Heart left ventricle (tissue), 16 donors: ENCODE measurements at places on chromosomes 1 and 21. TPM values are rescaled to one million over a fixed set of nuclear protein-coding genes. Genes with fewer than 3 reads are reported as not detected.
A peak's percentile ranks its signal among the peaks of the same experiment; 100 is the strongest.

DNA sequence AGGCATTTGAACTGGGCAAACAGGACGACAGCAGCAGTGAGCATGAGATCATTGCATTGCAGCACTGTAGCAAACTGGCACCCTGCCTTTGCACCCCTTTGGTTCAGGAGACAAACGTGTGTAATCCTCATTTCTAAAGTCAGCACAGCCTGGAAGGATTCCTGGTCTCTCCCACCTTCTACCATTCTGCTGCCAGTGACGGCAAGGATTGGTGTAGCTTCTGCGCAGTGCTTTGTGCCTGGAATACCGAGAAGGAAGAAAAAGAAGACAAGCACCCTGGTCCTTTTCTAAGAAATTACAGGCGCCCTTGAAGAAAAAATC lies 805.3 kb downstream of the USP25 start:
- H3K4me3 ChIP-seq = peak overlapping the region; percentile 55
- peak overlapping the region; percentile 82 for H3K27ac ChIP-seq

The LCA5L gene
- 1.1 TPM for polyA plus RNA-seq

DNA sequence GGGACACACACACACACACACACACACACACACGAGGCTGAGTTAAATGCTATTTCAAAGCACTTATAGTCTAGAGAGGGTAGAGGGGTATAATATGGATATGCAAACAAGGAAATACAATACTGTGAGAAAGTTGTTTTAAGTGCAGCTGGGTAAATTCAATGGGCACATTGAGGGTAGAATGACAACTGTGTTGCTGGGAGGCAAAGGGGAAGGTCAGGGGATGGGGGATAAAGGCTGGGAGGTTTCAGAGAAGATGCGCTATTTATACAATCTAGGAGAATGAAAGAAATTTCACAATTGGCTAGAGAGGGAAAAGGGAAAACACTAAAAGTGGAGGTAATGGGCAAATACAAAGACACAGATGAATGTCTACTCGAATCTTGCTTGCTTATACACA lies 19.4 kb downstream of the EXTL2 start:
- H3K4me3 ChIP-seq = no peak overlapping the region
- H3K4me1 ChIP-seq = no peaks in the 10 kb centered on the region
- H3K36me3 ChIP-seq = no peaks in the 10 kb centered on the region
- H3K27me3 ChIP-seq = no peaks in the 10 kb centered on the region

The CFHR1 gene
- not detected for polyA plus RNA-seq

DNA sequence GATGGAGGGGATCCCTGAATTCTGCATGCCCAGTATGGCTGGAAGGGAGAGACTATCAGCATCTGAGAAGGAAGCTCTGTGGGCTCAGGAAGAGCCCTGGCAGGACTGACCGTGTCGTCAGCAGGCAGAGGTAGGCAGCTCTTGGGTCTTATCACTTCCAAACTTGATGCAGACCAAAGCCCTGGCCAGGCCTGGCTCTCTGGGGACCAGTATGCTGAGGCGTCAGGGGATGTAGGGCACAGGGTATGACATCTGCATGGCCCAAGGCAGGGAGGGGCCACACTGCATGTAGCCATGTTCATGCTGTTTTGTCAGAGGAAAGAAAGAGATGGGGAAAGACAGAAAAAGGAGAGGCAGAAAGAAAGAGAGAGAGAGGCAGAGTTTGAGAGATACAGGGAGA lies 6.3 kb downstream of the FGR start:
- H3K4me3 ChIP-seq = no peak overlapping the region
- DNase-seq = no peak
- H3K36me3 ChIP-seq = no peaks in the 10 kb centered on the region
- H3K27ac ChIP-seq = no peak overlapping the region

DNA sequence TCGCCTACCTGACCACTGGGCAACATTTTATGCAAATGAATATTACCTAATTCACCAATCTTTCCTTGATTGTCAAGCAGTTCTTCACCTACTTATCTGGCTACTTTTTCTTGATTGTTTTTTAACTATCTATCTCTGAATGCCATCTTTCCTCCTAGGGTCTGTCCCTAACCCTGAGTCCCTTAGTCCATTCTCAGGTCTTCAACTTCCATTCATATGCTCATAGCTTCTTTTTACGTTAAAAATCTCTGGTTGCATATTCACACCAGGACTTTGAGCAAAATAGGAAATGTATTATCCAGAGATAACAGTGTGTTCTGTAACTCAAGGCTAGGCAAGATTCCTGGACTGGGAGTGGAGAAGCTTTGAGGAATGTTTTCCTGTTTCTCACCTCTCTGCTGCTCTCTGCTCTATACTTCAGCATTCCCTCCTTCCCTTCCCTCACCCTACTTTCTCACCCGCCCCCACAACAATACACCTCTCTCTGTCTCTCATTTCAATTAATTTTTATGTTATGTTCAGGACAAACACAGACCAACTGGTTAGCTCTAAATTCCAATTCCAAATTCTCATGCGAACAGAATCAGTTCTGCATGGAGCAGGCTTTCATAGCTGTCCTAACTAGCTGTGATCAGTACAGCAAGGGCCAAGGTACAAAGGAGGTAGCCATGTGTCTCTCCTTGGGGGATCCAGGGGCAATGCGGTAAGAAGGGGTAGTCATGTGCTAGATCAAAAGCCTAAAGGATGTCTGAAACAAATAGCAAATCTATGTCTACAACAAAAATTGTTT lies 278.4 kb downstream of the USH2A start:
- no peaks in the 10 kb centered on the region for H3K27me3 ChIP-seq
- no peak overlapping the region for H3K27ac ChIP-seq
- no peak for DNase-seq
- no peaks in the 10 kb centered on the region for H3K36me3 ChIP-seq
- no peaks in the 10 kb centered on the region for H3K4me1 ChIP-seq
- H3K4me3 ChIP-seq = no peak overlapping the region

DNA sequence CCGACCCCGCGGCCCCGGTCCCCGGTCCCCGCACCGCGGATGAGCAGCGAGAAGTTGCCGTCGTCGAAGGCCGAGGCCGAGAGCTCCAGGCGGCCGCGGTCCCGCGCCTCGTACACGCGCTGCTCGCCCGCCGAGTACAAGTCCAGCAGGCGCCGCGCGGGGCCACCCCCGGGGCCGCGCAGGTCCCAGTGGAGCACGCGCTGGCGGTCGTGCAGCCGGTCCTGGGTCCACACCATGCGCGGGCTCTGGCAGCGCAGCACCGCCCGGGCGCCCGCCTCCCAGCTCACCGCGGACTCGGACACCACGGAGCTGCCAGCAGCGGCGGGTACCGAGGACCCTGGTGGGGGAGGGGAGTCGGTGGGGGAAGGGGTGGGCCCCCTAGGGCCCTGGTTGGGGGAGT lies 2.9 kb downstream of the MXRA8 start:
- H3K4me1 ChIP-seq = peaks cover 49% of the 10 kb centered on the region
- peak overlapping the region; percentile 38 for H3K4me3 ChIP-seq
- H3K27me3 ChIP-seq = peaks cover 10% of the 10 kb centered on the region
- no peak overlapping the region for H3K27ac ChIP-seq

GRCh38 chr1:1213345-1214265 lies at the start of gene TNFRSF4:
TNFRSF4 (minus strand) TSS chr1:1214153; CDS start chr1:1214127, 26 bp downstream.
- DNase-seq = no peak
- H3K36me3 ChIP-seq = peaks cover 31% of the 10 kb centered on the region
- H3K4me3 ChIP-seq = peak within 1 kb of the TSS; percentile 57
- H3K27me3 ChIP-seq = no peaks in the 10 kb centered on the region
- peak within 1 kb of the TSS; percentile 81 for H3K27ac ChIP-seq
- peaks cover 6% of the 10 kb centered on the region for H3K4me1 ChIP-seq

The DPYD gene
- polyA plus RNA-seq = 2.6 TPM

- no peak overlapping the region for H3K4me3 ChIP-seq
- DNase-seq = no peak
- H3K4me1 ChIP-seq = peaks cover 9% of the 10 kb centered on the region
Observed at GRCh38 chr1:113141650-113142473, 68.9 kb downstream of the LRIG2 start.

The C1QC gene
- 50.0 TPM for polyA plus RNA-seq

The RGS8 gene
- polyA plus RNA-seq = not detected
